Epithelial cell of proximal tubule (primary cell): ENCODE measurements at places on chromosomes 16 and 17. TPM values are rescaled to one million over a fixed set of nuclear protein-coding genes. Genes with fewer than 3 reads are reported as not detected.

The KRTAP17-1 gene
- total RNA-seq, result not detected in 2 replicates

The IL21R gene
- 0.29 TPM in 1 of 2 replicates, not detected in the other for total RNA-seq

The KRTAP9-2 gene
- total RNA-seq, result not detected in 2 replicates

The RAB26 gene
- total RNA-seq, result 2.3 and 11.6 TPM in 2 replicates

The C17orf100 gene
- total RNA-seq, result 0.22 and 1.2 TPM in 2 replicates

The RAB37 gene
- 0.14 TPM in 1 of 2 replicates, not detected in the other for total RNA-seq

The DCUN1D3 gene
- total RNA-seq, result 7.2 and 7.5 TPM in 2 replicates

The SULT1A1 gene
- 0.72 and 8.6 TPM in 2 replicates for total RNA-seq
